ENCODE measurements at places on chromosomes 7 and 10.

GRCh38 chr7:159280008-159280407, 135.3 kb upstream of the VIPR2 start:
- no peak for DNase-seq

- DNase-seq = no peak
These were observed 7.9 kb downstream of the LDB1 start for GRCh38 chr10:102112210-102112817.

- no peak for DNase-seq
These were observed 62.6 kb downstream of the COL13A1 start for GRCh38 chr10:69864321-69864720.

GRCh38 chr10:119826771-119827170, 45.9 kb downstream of the MCMBP start:
- no peak for DNase-seq

DNA sequence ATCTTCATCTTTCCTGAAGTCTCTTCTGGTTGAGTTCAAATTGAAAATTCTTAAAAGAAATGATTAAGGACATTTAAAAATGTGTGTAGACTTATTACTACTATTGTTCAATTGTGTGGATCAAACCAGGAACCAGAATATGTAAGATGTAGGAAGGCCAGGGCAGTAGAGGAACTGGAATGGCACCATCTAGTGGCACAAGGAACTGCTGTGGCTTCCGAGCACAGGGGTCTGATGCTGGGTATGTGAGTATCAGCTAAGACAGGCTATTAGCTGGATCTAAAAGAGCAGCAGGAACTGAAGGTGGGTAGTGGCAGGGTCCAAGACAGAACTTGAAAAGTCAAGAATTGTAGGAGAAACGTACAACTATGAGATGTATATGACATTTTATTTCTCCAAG, 247.3 kb downstream of the SEMA3A start:
- no peak for DNase-seq

- DNase-seq = no peak
These were observed 114.7 kb downstream of the CUX1 start for GRCh38 chr7:101932083-101932482.

GRCh38 chr7:151304856-151305255, 36.8 kb upstream of the NUB1 start:
- no peak for DNase-seq

GRCh38 chr10:35300063-35300699, 36.1 kb upstream of the CCNY start:
- no peak for DNase-seq

DNA sequence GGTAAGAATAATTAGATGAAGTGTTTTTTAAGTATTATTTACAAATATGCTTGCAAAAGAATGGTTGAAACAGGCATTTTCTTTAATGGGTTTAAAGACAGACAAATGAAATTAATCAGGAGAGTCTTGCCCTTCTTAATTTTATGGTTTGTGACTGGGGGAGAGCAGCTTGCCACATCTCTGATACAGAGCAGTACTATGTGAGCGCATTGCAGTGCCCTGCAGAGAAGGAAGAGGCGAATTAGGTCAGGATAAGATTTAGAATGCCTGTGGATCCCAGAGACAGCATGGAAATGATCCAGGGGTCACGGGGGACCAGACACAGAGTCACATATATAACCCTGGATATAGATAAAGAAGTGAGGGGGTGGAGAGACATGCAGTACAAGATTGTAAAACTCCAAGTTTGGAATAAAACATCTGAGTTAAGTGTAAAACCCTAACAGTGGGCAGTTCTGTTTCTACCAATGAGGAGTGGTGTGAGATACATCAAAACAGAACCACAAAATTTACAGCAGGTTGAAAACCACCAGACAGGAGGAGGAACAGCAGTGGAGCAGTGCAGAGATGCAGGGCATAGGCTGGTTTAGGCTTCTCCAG, 125.5 kb downstream of the FAM204A start:
- no peak for DNase-seq

GRCh38 chr7:105680505-105681187, 99.4 kb upstream of the EFCAB10 start:
- no peak for DNase-seq

- no peak for DNase-seq
These were observed 121.5 kb upstream of the FAM3C start for GRCh38 chr7:121517591-121517990.

DNA sequence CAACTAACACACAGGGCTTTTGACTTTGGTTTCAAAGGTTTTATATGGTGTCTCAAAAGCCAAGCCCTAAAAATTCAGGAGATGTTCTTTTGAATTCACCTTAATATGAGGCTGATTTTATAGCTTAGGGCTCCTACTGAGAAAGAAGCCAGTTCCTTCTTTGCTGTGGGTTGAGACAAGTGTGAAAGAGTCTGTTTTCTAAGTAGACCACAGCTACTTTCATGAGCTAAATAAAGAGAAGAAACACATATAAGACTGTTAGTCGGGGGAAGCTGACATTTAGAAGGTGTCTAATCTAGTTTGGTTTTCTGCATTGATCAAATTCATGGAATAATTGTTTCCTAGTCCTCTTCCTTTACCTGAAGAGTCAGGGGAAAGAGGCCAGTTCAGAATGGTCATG, 332.1 kb upstream of the CELF2 start:
- no peak for DNase-seq

DNA sequence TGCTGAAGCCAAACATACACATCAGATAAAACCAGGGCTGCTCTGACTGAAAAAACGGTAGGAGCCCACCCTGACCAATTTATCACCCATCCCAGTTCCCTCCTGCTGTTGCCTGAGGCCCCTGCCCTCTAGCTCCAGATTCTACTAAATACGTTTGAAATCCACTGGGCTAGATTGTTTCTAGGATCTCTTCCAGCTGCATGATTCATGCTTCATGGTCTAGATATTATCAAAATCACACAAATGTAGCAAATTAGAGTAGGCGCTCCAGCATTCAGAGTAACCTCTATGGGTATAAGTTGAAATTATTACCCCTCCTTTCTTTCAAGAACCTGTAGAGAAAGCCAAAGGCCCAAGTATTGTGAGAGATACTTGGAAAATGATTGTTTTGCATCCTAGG, 151.2 kb upstream of the FAM13C start:
- no peak for DNase-seq
